ENCODE measurements at places on chromosomes 2 and 18.

DNA sequence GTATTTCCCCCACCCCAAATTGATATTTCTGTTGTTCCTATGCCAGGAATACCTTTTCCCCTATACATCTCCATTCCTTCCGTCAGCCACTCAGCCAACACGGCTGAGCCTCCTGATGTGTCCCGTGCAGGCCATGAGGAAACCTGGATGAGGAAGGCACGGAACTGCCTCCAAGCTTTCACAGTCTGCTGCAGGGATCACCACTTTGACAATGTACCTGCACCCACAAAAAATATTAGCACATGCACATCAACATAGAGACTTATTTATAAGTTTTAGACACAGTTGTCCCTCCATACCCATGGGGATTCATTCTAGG lies 101.4 kb upstream of the PPP1CB start:
- DNase-seq: no peak

DNA sequence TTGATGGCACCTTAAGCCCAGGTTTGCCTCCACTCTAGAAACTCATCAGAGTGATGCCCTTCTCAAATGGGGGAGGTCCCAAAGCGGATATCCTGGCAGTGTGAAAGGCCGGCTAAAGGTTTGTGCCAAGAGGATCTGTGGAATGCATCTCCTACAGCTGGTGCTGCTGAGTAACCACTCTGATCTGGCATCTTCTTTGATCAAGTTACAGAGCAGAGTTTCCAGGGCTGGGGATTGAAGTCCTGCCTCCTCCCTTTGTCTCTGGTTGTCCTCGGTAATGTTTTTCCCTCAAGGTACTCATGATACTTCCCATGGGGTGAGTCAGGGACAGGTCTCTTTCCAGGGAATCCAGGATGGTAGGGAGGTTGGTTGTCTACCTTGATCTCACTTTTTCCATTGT lies 24.6 kb downstream of the PRKRA start:
- DNase-seq: no peak

- DNase-seq: no peak
Measured at GRCh38 chr2:207150284-207150683, 15.5 kb downstream of the KLF7 start.

- DNase-seq: no peak
Measured at GRCh38 chr2:58476556-58476955, 235.4 kb upstream of the FANCL start.

DNA sequence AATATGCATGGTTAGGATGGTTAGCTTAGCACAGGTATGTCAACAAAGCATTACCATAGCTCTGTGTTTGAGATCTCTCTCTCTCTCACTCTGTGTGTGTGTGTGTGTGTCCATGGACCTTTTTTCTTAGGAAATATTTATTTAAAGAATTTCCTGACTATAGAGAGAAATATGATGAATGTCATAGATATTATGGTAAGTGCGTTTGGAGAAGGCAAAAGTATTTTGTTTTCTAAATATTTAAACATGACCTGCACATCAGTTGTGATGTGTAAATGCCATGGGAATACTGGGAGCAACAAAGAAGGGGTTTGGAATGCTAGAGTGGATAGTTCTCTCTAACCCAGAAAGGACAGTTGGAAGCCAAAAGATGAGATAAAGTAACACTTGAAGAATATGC lies 3.9 kb upstream of the TMEM178A start:
- no peak for DNase-seq

- DNase-seq: no peak
Measured at GRCh38 chr2:101558740-101559525, 84.0 kb upstream of the RFX8 start.

- no peak for DNase-seq
Measured at GRCh38 chr2:208872591-208872990, 466.0 kb downstream of the PTH2R start.
